Inflammatory macrophage (primary cell): ENCODE measurements at places on chromosomes 3 and 15.

DNA sequence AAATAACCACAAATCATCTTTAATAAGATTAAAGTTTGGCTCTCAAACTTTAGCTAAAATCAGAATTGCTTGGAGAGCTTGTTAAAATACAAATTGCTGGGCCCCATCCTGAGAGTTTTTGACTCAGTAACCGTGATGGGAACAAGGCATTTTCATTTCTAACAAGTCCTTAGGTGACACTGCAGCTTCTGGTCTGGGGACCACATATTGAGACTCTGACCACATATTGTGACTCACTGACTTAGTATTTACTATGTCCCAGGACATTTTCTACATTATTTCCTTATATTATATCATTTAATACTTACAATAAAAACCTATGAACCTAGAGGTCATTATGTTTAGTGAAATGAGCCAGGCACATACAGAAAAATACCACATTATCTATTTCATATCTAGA, 164.5 kb downstream of the ZMAT3 start:
- DNase-seq, result no peak

DNA sequence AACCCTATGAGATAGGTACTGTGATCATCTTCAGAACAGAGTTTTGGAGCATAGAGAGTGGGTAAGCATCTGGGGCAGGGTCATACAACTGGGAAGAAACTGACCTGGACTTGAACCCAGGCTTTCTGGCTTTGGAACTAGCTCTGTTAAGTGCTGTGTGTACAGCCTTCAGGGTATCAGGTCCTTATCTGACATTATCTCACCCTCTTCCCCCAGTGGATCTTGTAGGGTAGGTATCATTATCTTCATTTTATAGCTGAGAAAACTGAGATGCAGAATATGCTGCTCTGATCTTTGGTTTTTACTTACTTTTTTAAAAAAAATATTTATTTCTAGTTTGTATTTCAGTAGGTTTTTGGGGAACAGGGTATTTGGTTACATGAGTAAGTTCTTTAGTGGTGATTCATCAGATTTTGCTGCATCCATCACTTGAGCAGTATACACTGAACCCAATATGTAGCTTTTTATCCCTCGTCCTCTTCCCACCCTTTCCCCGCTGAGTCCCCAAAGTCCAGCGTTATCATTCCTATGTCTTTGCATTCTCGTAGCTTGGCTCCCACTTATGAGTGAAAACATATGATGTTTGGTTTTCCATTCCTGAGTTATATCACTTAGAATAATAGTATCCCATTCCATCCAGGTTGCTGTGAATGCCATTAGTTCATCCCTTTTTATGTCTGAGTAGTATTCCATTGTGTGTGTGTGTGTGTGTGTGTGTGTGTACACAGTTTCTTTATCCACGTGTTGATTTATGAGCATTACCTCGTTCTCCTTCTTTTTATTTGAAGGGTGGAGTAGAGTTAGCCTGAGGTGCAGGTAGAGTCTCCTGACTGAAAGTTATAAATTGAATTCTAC, 271.2 kb downstream of the PTPRG start:
- DNase-seq, result no peak

DNA sequence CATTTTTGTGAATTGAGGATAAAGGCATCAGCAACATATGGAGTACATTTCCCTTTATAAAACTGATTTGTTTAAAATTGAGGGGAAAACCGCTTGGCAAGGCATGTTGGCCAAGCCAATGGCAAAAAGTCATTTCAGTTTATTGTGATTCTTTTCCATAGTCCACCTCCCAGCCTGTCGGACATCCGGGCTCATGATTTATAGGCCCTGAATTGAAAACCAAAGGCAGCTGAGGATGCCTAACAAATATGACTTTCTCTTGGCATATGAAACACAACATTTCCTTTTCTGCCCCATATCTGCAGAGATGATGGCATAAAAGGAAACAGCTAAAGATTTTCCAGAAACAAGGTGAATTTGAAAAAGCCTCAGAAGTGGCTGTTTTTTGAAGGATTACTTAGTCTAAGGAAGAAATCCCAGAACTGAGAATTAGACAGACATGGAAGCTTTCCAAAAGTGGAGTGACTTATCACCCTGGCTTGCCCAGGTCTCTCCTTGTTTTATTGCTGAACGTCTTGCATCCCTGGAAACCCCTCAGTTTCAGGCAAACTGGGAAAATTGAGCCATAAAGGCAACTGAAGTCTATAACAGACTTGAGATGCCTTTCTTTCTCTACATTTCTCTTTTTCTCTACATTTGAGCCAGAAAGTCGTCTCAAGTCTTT, 74.0 kb downstream of the COL8A1 start:
- no peak for DNase-seq

- no peak for DNase-seq
Measured at GRCh38 chr3:127889461-127889863, 25.6 kb upstream of the KBTBD12 start.

- DNase-seq, result peak; percentile 58
Measured at GRCh38 chr15:80849308-80849707, 70.1 kb downstream of the CEMIP start.

- no peak for DNase-seq
Measured at GRCh38 chr3:81913886-81914663, 152.6 kb upstream of the GBE1 start.
